ENCODE measurements at places on chromosomes 11 and 22.

DNA sequence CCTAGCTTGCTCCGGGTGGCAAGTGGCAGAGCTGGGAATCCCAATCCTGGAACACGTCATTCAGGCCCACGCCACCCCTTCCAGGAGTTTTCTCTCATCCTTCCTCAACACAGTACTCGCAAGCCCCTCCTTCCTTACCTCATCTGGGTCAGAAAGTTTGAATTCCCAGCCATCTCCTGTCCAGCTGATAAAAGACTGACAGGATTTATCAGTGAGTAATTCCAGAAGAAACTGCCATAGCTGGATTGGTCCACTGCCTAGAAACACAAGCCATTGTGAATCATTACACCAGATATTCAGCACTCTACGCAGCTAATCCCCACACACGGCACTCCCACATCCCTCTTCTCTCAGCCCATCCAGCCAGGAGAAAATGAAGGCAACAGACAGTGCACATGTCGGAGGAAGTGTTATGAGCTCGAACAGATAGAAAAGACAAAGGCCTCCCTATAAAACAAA lies 124.0 kb downstream of the ETS1 start:
- DNase-seq = peak; percentile 69

GRCh38 chr11:79040348-79040747 lies 400.5 kb downstream of the TENM4 start:
- DNase-seq = no peak

DNA sequence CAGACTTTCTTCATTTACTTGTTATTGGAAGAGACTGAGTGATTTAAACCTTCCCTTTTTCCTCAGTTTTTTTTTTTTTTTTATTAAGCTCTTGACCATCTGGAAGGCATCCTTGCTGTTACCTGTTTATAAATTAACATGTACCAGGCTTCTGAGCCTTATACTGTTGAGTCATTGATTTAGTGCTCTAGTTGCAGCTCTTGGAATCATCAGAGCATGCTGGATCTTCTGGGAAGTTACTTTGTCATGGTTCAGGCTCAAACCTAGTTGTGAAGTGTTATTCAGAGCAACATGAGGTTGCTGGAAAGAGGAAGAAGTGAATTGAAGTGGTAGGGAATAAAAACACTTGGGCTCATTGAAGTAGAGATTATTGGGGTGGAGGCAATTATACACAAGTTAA lies 6.3 kb downstream of the ZDHHC5 start:
- no peak for DNase-seq

DNA sequence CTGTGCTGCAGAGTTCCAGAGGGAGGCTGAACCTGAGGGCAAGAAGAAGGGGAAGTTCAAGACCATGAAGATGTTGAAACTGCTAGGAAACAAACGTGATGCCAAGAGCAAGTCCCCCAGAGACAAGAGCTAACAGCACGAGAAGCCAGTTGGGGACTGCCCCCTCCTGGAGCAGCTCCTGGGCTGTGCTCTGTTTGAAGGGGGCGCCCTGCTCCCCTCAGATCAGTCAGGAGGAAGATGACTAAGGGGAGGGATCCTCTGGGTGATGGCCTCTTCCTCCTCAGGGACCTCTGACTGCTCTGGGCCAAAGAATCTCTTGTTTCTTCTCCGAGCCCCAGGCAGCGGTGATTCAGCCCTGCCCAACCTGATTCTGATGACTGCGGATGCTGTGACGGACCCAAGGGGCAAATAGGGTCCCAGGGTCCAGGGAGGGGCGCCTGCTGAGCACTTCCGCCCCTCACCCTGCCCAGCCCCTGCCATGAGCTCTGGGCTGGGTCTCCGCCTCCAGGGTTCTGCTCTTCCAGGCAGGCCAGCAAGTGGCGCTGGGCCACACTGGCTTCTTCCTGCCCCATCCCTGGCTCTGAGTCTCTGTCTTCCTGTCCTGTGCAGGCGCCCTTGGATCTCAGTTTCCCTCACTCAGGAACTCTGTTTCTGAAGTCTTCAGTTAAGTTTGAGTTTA lies 12.6 kb downstream of the C22orf23 start:
- DNase-seq = no peak

- no peak for DNase-seq
Measured at GRCh38 chr11:113632981-113633380, 73.1 kb downstream of the TMPRSS5 start.

- peak; percentile 61 for DNase-seq
Measured at GRCh38 chr22:30206944-30207343, 39.6 kb downstream of the LIF start.

DNA sequence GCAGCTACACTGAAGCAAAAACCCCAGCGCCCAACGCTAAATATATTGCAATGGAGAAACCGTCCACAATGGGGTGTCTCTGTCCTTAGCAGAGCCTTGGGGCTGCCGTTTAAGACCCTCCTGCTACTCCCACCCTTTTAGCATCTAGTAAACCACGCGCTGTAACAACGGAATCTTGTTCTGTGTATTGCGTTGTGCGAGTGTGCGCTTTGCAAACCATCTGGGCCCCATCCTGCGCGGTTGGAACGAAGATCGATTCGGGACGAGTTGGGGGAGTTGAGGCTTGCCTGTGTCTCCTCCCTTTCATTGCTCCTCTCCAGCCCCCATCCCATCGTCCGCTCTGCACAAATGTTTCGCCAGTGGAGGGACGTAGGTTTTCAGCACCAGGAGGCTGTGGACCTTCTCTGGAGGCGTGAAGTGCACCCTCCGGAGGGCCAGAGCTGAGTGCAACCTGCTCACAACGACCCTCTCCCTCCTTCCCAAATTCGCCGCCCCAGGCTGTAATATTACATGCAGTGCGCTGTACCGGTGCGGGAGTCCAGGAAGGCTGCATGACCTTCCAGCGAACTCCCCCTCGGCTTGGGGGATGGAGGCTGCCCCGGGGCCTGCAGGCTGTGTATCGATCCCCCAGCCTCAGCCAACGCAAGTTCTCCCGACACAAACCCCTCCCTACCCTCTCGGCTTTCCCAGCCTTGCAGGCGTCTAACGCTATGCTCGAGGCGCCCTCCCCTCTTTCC lies 1.6 kb upstream of the KMT2A start:
- DNase-seq = no peak

DNA sequence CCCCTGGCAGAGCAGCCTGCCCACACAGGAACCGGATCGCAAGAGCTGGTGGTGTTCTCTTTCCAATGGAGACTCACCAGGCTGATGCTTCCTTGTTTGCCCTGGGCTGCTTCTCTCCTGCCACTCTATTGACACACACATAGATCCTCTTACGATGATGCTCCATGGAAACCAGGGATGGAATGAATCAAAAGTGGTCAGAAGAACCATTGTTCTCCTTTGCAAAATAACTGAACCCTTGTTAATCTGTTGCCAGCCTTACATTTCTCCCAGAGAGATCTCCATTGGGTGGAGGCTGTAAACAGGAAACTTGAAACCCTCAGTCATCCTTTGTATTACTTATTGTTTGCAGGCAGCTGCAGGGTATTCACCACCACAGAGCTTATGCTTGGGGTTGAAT lies 24.6 kb upstream of the LDLRAD3 start:
- DNase-seq = no peak

GRCh38 chr11:78977009-78977408 lies 402.3 kb upstream of the NARS2 start:
- DNase-seq = no peak

- DNase-seq = no peak
Measured at GRCh38 chr22:40477683-40478337, 107.4 kb downstream of the SGSM3 start.

DNA sequence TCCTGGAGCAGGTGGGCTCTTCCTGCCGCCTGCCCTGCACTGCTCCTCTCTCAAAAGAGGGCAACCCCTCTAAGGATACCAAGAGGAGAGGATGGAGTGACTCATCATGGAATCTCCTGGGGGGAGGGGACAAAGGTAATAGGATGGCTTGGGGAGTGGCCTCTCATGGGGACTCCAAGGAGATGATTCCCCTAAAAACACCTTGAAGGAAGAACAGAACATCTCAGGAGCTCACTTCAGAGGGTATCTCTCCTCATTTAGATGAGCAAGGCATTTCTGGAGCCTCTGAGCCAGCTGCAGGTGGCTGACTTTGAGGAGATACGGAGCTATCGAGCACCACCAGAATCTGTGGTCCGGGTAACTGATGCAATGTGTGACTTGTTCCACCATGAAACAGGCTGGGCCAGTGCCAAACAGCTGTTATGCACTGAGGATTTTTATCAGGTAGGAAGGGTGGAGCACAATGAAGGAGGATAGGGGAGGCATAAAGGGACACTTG lies 40.2 kb downstream of the RRP8 start:
- DNase-seq = no peak

- DNase-seq = no peak
Measured at GRCh38 chr11:18633256-18634139, 644 bp downstream of the SPTY2D1 start.

- no peak for DNase-seq
Measured at GRCh38 chr11:86072211-86072610, 3.3 kb upstream of the PICALM start.

GRCh38 chr22:49735411-49735900 lies 92.2 kb downstream of the BRD1 start:
- DNase-seq = no peak

GRCh38 chr22:39417641-39418040 lies 18.1 kb downstream of the TAB1 start:
- DNase-seq = no peak

- DNase-seq = no peak
Measured at GRCh38 chr11:1727096-1727690, 23.2 kb downstream of the IFITM10 start.

GRCh38 chr22:45263463-45264269 lies 21.1 kb upstream of the UPK3A start:
- peak; percentile 82 for DNase-seq

DNA sequence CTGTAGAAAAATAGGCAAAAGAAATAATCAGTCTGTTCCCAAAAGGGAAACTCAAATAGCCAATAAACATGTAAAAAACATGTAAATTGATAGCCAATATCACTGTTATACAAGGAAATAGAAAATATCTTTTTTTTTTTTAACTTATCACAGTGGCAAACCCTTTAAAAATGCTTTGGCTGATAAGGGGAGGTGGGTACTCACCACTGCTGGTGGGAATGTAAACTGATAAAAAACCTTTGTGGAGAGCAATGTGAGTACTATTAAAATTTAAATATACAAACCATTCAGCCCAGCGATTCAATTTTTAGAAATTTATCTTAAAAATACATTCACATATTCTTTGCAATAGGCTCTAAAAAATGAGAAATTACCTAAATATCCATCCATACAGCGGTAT lies 3.6 kb downstream of the RPUSD4 start:
- DNase-seq = no peak

GRCh38 chr11:43832536-43832935 lies 48.1 kb upstream of the ALKBH3 start:
- DNase-seq = no peak

- DNase-seq = no peak
Measured at GRCh38 chr22:38171927-38172831, 9.5 kb downstream of the PLA2G6 start.

DNA sequence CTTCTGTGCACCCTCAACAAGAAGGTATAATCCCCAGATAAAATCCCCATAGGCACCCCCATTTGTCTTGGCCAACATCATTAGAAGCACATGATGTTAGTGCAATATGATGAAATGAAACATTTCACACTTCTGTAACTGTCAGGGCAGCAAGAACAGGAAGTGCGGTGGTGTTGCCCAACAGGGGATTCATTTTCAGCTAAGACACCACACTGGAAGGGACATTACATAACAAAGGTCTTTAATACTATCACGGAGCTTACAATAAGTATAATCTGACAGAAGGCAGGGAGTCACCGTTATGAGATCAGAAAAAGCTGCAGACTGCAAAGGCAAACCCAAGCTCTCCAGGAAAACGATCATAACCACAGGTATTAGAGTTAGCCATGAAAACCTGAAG lies 2.0 kb downstream of the OR52W1 start:
- peak; percentile 50 for DNase-seq

DNA sequence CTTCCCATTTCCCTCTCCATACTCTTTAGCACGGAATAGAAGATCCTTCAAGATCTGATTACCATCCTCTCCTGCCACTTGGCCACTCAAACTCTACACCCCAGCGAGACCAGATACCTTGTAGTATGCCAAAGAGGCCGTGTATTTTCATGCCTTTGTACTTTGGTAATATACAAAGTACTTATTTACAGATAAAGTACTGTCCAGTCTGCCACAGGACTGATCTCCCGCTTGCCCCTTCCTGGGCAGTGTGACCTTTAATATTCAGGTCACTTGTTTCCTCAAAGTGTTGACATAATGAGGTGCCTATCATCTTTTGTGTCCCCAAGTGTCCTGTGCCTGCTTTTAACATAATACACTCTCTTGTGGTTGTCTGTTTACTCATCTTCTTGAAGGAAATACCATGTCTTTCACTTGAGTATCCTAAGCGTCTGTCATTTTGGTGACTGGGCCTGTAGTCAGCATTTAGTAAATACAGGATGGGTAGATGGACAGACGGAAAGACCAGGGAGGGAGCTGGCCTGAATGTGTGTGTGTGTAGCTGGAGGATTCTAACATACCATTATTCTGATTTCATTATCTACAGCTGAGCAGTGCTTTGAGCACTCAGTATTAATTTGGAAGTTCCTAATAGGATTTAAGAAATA lies 137.4 kb downstream of the NAV2 start:
- DNase-seq = no peak

- DNase-seq = peak; percentile 33
Measured at GRCh38 chr11:117300283-117300663, 9.1 kb downstream of the BACE1-AS start.

- DNase-seq = peak; percentile 46
Measured at GRCh38 chr11:65424205-65425104, 1.9 kb downstream of the NEAT1 start.

- no peak for DNase-seq
Measured at GRCh38 chr11:120057028-120057330, 80.9 kb downstream of the TRIM29 start.

GRCh38 chr11:83836883-83837654 lies 550.9 kb upstream of the CCDC90B start:
- no peak for DNase-seq

DNA sequence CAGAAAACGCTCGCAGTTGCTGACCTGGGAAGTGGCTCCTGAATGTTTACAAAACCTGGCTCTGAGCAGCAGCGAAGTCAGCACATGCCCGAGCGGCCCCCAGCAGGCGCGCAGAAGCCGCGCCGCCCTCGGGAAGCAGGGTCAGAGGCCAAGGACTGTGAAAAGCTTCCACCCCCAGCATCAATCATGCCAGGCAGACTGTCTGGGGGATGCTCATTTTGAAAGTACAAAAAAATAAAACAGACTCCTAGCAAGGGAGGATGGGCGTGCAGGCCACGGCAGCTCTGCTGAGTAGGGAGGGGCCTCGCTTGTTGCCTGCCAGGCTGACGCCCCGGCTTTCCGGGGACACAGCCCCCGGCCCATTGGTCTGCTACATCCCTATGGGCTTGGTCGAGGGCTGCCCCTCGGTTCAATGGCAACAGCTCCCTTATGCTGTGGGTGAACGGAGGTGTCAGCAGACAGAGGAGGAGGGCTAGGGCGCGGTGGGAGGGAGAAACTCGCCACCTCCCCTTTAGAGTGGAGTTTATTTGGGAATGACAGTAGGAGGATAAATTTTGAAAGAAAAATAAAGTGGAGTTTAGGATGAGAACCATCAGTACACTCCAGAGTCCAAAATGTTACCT lies 37.7 kb upstream of the GNB1L start:
- DNase-seq = no peak
